Right atrium auricular region (tissue), 2 donors: ENCODE measurements at places on chromosomes 12 and 14. TPM values are rescaled to one million over a fixed set of nuclear protein-coding genes. Genes with fewer than 3 reads are reported as not detected.

DNA sequence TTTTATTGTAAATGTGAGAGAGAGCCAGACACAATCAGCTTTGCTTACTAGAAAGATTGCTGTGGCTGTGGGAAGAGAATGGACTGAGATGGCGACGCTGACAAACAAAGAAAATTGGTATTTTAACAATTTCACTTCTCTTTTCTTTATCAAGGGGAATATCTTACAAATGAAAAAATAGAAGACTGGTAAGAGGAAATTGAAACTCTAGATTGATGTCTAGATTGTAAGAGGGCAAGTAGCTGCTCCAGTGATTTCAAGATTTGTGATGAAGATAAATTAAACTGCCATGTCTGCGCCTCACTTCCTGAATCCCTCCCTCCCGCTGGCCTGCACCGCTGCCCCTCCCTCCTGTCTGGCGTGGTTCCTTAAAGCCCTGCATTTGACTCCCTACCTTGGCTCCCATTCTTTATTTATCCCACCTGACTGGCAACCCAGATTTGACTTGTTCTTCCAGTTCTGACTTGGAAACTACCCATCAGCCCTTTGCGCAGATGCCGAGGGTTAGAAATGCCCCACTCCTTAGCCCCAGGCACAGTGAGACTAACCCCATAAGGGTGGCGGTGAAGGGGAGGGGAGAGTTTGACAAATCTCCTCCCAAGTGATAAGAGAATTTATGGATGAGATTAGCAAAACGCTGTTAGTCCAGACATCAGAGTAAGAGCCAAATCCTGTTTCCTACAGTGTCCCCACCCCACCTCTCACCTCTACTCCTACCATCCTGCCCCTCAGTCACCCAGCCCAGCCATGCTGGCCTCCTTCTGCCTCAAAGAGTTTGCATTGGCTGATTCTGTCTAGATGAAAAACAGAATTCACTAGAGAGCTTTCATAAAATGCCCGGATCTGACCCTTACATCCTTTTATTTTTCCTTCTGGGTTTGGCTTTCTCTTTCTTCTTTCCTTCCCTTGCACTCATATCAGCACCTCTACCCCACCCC lies 125.3 kb upstream of the ATF7IP start:
- no peaks in the 10 kb centered on the region for H3K36me3 ChIP-seq
- peak overlapping the region; percentile 11 for H3K27ac ChIP-seq
- no peak for DNase-seq
- H3K4me1 ChIP-seq: peaks cover 13% of the 10 kb centered on the region

DNA sequence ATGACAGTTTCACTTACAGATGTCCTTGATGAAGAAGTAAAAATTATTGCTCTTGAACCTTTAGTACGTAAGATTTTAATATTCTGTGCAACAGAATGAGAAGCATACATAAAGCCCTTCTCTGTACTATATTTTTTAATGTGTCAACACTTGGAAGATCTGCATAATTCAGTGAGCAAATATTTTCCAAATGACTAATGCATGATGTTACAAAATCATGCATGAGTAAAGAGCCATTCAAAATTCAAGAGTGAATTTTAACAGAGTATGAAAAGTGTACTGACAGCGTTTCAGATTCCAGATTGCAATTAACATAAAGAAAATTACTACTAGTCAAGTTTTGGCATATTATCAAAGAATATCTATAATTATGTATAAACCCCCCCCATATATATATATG lies 101.4 kb upstream of the BBS10 start:
- no peaks in the 10 kb centered on the region for H3K36me3 ChIP-seq
- no peaks in the 10 kb centered on the region for H3K27me3 ChIP-seq
- H3K4me1 ChIP-seq: no peaks in the 10 kb centered on the region
- no peak overlapping the region for H3K27ac ChIP-seq
- no peak overlapping the region for H3K4me3 ChIP-seq

DNA sequence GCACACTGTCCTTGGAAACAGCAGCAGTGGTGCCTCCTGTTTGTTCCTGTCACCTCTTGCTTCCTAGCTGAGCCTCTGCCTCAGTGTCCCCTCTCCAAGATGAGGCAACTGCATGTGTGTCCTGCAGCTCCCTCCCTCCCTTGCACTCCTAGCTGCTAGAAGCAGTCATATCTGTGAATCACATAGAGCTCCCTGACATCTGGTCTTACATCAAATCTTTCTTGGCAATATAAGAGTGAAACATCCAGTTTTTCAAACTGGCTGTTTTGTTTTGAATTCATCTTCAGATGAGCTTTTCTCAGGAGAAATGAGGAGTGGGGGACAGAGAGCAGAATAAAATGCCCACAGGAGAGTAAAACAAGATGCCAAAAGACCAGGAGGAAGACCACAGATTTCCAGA lies 103.7 kb downstream of the VCPKMT start:
- DNase-seq: no peak
- H3K27me3 ChIP-seq: no peaks in the 10 kb centered on the region
- H3K36me3 ChIP-seq: no peaks in the 10 kb centered on the region
- no peaks in the 10 kb centered on the region for H3K4me1 ChIP-seq

- no peak overlapping the region for H3K27ac ChIP-seq
- no peaks in the 10 kb centered on the region for H3K27me3 ChIP-seq
- no peak overlapping the region for H3K4me3 ChIP-seq
- no peaks in the 10 kb centered on the region for H3K36me3 ChIP-seq
- no peaks in the 10 kb centered on the region for H3K4me1 ChIP-seq
- DNase-seq: no peak
These were observed 273.6 kb upstream of the PWP1 start for GRCh38 chr12:107411792-107412535.

DNA sequence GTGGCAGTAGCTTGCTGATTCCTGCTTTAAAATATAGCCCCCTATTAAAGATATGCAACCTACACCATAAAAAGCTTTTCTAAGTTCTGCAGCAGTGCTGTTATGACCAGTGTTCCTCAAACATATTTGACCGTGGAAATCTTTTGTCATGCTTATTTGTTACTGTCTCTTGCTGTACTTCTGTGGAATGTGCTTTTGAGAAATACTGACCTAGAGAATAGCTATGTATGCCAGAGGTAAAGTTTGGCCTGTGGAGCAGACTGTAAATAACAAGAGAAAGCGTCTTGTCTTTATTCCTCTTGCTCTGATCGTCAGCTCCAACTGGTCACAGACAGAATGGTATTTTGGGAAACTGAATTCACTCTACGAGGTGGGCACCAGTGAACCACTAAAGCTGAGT lies 239.0 kb downstream of the FBXL14 start:
- H3K36me3 ChIP-seq: no peaks in the 10 kb centered on the region
- no peak for DNase-seq
- H3K4me3 ChIP-seq: no peak overlapping the region
- H3K27ac ChIP-seq: no peak overlapping the region
- peaks cover 10% of the 10 kb centered on the region for H3K4me1 ChIP-seq
- no peaks in the 10 kb centered on the region for H3K27me3 ChIP-seq

TMCC3 gene
- total RNA-seq: 4.4 TPM

ACSM4 gene
- not detected for total RNA-seq

FAM222A gene
- total RNA-seq: 23.6 TPM

SMIM41 gene
- 0.44 TPM for total RNA-seq

PYGL gene
- 7.0 TPM for total RNA-seq

DCN gene
- total RNA-seq: 1,906 TPM
